ENCODE measurements at places on chromosomes 7 and 10.

DNA sequence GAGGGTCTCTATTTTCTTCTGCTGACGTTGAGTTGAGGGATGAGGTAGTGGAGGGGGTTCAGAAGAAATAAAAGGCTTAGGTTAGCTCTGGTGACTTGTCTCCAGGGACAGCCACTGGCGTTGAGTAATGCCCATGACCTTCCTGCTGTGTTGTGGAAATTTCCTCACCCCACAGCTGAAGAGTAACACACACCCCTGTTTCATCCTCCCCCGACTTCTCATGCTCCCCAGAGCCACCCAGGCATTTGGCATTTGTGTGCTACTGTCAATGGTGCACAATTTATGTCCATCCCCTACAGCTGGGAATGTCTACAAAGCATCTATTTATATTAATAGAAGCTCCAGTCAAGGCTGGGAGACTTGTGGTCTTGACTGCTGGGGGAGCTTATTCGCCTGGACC lies 4.7 kb upstream of the TMEM72 start:
- no peak for DNase-seq

DNA sequence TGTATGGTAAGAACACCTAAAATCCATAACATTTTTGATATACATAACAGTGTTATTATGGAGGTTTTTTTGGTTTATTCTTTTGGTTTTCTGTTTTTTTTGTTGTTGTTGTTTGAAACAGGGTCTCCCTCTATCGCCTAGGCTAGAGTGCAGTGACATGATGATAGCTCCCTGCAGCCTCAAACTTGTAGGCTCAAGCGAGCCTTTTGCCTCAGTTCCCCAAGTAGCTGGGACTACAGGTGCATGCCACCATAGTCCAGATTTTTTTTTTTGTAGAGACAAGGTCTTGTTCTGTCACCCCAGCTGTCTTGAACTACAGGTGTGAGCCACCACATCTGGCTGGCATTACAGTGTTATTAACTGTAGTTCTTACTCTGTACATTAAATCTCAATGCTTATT lies 83.7 kb downstream of the TRIM24 start:
- no peak for DNase-seq

DNA sequence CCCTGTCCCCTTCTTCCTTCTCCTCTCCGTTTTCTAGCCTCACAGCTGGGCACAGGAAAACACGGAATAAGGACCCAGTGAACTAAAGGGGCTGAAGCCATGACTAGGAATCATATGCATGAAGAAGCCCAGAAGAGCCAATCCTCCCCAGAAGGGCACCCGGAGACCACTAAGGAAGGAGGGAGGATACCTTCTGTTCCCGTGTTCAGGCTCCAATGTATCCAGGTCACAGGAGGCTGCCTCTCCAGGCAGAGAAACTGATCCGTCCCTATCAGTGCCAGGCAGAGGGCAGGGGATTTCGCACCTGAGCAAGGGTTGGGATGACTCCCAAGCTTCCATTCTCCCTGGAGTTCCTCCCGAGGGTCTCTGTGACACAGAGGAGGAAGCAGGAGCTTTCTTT lies 246.6 kb downstream of the SNX10 start:
- DNase-seq, result no peak

- DNase-seq, result no peak
These were observed at the start of gene SCART1 for GRCh38 chr10:133453516-133454203. Gene SCART1, plus strand, starts transcription at chr10:133453945. Its CDS starts 53 bp downstream, at chr10:133453998.

- no peak for DNase-seq
These were observed 82.5 kb downstream of the AHR start for GRCh38 chr7:17380736-17381662.

GRCh38 chr10:3043512-3044368 lies 23.6 kb upstream of the PFKP start:
- no peak for DNase-seq

Data from stimulated activated CD4-positive, alpha-beta T cell treated with anti-CD3 and anti-CD28 coated beads, Interleukin-1b, Interleukin-23, amount 100 ng/mL, for 1 hour (primary cell).